Amniotic epithelial cell (primary cell): ENCODE measurements at places on chromosomes 7 and 10.

GRCh38 chr7:138158739-138159528 is 82.7 kb downstream of the AKR1D1 start:
- DNase-seq = no peak

GRCh38 chr10:18421726-18422293 is 229.6 kb downstream of the NSUN6 start:
- DNase-seq = no peak

DNA sequence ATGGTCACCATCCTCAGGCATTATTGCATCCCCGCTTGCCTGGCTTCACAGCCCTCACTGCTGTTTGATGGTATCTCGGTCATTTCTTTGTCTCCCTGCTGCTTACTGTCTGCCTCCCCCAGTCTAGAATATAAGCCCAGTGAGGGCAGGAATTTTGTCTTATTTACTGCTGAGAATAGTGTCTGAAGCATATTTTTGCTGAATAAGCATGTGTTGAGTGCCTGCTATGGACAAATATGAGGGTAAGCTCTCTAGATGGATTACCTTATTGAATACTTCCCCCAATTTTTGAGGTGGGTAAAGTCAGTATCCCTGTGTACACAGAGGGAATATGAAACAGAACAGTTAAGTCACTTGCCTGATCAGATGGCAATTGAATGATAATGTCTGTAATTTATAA is 36.5 kb upstream of the CABCOCO1 start:
- DNase-seq = no peak

DNA sequence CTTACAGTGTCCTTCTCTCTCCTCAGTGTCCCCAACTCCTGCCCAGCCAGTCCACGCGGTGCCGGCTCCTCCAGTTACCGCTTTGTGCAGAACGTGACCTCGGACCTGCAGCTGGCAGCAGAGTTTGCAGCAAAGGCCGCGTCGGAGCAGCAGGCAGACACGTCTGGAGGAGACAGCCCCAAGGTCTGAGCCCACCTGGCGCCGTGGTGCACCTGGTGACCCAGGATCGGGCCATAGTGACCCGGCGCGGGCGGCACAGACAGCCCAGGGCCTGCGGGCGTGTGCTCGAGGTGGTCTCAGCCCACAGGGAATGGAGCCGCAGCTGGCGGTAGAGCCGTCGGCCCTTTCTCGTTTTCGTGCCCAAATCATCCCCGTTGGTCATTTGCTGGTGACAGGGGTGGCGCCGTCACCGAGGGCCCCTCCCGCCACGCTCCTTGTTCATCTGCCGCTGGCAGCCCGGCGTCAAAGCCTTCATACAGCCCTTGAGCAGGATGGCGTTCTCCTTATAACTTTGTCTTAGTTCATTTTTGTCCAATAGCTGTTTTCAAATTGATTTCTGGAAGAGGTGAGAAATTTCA is 20.9 kb upstream of the AP5Z1 start:
- no peak for DNase-seq

DNA sequence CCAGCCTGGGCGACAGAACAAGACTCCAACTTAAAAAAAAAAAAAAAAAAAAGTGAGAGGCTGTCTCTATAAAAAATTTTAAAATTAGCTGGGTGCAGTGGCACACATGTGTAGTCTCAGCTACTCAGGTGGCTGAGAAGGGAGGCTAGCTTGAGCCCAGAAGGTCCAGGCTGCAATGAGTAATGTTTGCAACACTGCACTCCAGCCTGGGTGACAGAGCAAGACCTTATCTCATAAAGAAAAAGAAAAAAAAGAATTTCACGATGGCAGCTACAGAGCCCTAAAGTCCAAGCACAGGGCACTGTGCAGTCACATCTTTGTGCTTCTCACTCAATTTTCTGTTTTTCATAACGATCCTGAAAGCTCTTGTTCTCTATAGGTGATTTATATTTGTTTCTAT is 209.5 kb upstream of the KCTD7 start:
- peak; percentile 42 for DNase-seq

DNA sequence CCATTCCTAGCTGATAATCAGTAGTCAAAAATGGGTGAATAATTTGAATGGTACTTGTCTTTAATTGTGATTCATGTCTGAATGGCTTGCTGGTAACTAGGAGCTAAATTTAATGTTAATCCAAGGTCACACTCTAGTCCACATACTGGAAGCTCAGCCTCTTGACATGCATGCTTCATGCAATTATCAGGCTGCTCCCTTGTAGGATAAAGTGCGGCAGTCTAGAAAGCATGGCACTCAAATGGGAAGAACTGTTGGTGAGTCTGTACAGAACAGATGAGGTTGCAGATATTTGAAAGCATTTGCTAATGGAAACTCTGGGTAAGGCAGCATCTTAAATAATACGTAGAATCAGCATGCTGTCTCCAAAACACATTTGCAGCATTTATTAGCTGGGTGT is 499.4 kb downstream of the AUTS2 start:
- DNase-seq = no peak

DNA sequence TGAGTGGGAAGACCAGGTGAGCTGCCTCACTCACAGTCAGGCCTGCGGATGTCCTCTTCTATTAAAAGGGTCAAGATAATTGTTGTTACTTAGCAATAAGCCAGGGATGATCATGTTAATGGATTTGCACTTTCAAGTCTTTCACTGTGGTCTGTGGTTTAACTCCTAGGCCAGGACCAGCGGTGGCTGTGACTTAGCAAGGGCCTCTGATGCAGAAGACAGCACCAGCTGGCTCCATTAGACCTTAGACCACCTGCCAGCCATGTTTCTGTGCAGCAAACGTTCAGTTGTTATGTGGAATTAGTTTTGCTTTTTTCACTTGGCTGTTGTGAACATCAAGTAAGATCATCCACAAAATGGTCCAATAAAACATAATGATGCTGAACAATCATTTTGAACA is 537.3 kb downstream of the TNS3 start:
- DNase-seq = no peak

DNA sequence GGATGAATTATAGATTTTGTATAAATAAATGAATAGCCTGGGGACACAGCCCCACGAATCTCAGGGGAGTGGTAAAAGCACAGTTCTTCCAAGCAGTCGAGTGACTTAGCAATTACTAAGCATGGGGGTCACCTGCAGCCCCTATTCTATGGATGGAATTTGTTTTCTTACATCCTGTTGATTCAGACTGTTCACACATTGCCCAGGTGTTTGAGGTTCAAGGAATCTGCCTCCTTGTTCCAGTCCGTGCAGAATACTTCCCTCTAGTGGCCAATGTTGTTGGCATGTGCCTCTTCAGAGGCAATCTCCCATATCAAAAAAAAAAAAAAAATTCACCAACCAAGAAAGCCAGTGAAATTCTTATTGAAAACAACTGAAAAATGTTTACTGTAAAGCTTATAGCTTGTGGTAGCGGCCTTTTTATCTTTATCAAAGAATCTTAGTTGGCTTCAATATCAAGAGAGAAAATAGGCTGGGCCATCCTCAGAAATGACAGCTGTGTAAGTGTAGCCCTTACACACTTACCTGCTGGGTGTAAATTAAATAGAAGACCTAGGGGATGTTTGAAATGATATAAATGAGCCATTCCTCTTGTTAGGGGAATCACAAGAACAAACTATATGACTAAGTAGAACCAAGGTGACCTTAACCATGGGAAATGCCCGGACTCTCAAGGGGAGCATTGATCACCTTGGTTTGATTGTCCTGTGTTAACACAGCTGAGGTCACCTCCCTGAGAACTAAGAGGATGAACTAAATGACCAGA is 7.8 kb downstream of the LIPM start:
- peak; percentile 70 for DNase-seq

- DNase-seq = no peak
Observed at GRCh38 chr10:110821508-110821907, 50.2 kb upstream of the PDCD4 start.

DNA sequence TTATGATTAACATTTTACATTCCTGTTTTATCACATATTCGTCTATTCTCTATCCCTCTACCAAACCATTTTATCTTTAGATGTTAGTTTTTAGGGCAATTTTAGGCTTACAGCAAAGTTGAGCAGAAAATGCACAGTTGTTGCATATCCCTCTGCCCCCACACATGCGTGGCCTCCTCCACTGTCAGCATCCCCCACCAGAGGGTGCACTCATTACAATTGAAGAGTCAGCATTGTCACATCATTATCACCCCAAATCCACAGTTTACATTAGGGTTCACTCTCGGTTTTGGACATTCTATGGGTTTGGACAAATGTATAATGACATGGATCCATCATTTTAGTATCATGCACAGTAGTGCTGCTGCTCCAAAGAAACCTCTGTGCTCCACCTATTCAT is 86.4 kb downstream of the WDR37 start:
- DNase-seq = no peak

DNA sequence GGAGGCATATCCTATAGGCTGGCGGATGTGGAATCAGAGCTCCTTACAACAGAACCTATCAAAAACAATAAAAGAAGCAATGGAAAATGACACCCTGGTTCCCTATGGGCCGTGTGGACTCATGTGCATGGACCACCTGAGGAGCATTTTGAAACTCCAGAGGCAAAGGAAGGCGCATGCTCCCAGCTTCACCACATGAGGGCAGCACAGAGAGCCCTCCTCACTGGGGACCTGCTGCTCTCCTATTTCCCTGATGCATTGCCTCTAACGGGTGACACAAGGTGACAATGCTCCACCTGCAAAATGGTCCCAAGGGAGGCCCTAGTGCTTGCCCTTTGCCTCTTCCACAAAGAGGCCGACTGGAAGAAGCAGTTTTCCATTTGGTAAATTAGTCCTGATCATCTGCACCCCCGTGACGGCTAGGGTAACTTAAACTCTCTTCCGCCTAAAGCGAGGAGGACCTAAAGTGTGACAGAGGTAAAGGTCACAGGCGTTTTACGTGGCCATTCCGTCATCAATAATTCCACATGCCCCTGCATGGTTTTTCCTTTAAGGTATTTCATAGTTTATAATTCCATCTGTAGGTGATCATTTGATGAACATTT is 67.7 kb downstream of the GPAM start:
- DNase-seq = peak; percentile 7

DNA sequence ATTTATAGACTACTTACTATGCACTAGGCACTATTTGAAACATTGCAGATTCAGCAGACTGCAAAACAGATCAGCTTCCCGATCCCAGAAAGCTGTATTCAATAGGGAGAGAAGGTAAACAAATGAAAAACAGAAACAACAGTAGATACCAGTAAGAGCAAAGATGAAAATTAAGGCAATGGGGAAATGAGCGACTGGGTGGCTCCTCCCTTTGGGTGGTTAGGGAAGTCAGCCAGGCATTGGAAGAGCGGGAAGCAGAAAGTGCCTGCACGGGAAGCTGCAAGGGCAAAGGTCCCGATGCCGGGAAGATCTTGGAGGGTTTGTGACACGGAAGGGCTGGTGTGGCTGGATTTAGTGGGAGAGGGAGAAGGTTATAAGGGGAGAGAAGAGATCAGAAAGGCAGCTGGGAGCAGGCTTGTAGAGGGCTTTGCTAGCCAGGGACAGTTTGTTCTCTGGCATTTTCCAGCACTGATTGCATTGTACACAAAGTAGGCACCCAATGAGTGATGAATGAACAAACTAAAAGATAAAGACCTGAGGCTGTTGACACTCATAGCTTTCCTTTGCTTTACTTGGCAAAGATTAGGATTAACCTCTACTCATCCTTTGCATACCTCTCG is 67.8 kb downstream of the NAMPT start:
- DNase-seq = peak; percentile 87

- peak; percentile 30 for DNase-seq
Observed at GRCh38 chr10:69716711-69717560, 84.8 kb upstream of the COL13A1 start.

GRCh38 chr10:963655-964054 is 24.6 kb upstream of the GTPBP4 start:
- no peak for DNase-seq

- DNase-seq = peak; percentile 44
Observed at GRCh38 chr7:19051767-19052375, 65.6 kb downstream of the TWIST1 start.

DNA sequence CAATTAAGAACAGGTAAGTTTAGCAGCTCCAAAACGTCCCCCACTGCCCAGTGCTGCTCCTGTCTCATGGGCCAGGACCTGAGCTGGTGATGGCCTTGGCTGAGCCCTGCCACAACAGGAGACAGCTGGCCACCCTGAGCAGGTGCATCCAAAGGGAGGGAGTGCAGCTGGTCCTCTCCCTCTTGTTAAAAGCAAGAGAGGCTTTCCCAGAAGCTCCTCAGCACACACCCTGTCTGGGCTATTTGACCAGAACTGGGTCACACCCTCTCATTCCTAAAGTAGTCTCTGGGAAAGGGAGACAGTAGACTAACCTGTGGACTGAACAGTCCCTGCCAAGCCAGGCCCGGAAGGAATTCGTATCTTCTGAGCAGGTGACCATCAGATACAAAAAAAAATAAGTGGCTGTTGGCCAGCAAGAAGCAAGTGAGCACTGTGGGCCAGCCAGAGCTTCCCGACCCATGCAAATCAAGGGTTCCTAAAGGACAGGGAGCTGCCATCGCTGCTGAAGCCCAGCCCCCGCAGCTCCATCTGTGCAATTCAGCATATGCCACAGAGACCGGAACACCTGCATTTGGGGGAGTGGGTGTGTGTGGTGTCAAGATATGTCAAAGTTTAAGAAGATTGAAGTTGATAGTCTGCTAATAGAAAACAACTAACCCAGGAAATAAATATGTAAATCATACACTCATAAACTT is 2.1 kb upstream of the TMEM72 start:
- DNase-seq = no peak

- no peak for DNase-seq
Observed at GRCh38 chr10:75014516-75015230, 96.8 kb upstream of the SAMD8 start.

GRCh38 chr7:39429421-39429820 is 136.8 kb upstream of the YAE1 start:
- no peak for DNase-seq

DNA sequence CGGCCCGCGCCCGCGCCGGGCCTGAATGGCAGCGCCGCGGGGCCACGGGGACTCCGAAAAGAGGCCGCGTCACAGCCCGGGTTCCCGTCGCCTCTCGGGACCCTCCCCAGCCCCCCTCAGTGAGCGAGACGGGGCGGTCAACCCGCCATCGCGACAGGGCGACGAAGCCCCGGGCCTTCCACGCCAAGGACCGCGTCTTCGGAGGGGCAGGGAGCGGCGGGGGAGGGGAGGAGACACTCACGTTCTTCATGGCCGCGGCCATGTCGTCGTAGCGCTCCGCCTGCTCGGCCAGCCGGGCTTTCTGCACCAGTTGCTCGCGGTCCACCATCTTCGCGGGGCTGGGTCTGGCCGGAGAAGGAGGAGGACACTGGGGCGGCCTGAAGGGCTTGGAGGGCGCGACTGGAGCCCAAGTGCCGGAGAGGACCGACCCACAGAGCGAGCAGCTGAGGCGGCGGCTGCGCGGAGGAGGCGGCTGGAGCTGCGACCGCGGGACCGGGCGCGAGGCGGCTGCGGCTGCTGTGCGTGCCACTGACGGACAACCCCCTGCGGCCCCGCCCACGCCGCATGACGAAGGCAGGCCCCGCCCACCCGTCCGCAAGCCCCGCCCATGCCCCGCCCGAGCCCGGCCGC is at the start of gene YWHAG:
Gene YWHAG, minus strand, starts transcription at position 511 of the 630 bp plus-strand sequence. Its CDS starts 183 bp downstream, at position 328.
- DNase-seq = peak; percentile 76

DNA sequence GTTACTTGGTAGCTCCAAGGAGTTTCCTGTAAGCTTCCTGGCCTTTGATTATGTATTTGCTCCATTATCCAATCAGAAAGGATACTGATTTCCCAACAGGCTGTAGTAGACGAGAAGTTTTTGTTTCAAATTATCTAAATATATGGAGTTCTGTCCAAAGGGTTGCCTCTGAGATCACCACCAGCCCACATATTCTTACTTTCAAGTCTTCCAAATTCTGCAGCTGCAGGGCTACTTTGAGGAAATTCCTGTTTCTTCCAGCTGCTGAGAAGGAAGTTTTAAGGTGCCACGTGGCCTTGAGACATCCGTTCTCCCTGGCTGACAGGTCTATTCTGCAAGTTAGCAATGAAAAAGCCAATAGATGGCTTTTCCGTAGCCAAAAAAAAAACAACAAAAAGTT is 286.0 kb downstream of the TWIST1 start:
- no peak for DNase-seq

GRCh38 chr10:47020471-47020870 is 109.2 kb downstream of the PTPN20 start:
- no peak for DNase-seq
